Trophoblast cell (in vitro differentiated cells and primary cell): ENCODE measurements at places on chromosomes 13 and 19.

GRCh38 chr19:29539670-29540069, 13.9 kb downstream of the VSTM2B start:
- H3K4me3 ChIP-seq = no peak overlapping the region
- no peak for DNase-seq
- H3K27me3 ChIP-seq = no peaks in the 10 kb centered on the region

GRCh38 chr13:43009506-43009905, 13.9 kb upstream of the DNAJC15 start:
- no peaks in the 10 kb centered on the region for H3K36me3 ChIP-seq
- no peak for DNase-seq
- H3K27ac ChIP-seq = no peak overlapping the region
- peaks cover 4% of the 10 kb centered on the region for H3K4me1 ChIP-seq
- H3K27me3 ChIP-seq = no peaks in the 10 kb centered on the region

DNA sequence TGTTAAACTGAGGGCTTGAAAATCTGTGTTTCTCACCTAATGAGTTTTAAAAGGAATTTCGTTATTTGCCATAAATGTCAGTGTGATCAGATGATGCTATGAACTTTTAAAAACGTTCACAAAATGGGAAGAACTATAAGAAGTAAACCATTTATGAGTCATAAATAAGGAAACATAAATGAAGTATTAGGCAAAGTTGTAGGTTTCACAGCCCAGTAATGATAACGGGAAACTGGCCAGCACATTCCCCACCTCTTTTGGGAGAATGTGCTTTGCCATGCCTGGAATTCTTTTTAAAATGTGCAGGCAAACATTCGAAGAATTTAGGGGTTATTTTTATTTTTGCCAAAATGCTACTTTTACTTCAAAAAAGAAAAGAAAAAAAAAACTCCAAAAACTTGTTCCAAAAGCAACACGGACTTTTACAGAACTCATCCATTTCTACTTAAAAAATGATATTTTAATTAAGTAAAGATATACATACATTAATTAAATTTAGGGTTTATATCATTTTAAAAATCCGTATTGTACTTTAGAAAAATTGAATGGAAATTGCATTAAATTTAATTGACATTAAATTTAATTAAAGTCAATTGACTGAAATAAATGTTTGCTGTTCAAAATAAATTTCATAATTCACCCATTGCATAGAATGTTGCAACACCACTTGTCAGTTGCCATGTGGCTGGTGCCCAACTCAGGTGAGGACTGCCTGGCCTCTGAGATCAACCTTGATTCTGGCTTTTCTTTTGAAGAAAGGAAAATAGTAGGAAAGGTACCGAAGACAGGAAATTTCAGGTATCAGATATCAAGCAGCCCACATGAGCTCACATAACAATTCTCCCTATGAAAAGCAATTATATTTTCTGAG, 1198.5 kb downstream of the EFNB2 start:
- H3K27me3 ChIP-seq = no peaks in the 10 kb centered on the region
- H3K4me1 ChIP-seq = peaks cover 4% of the 10 kb centered on the region
- peak overlapping the region; percentile 28 for H3K27ac ChIP-seq
- no peak overlapping the region for H3K4me3 ChIP-seq
- DNase-seq = peak; percentile 12

- H3K4me1 ChIP-seq = no peaks in the 10 kb centered on the region
- no peaks in the 10 kb centered on the region for H3K27me3 ChIP-seq
- H3K27ac ChIP-seq = no peak overlapping the region
- DNase-seq = no peak
- no peaks in the 10 kb centered on the region for H3K36me3 ChIP-seq
Measured at GRCh38 chr13:58804832-58805231, 1173.3 kb downstream of the PCDH17 start.

GRCh38 chr19:3024870-3025548, 4.1 kb downstream of the TLE2 start:
- H3K4me1 ChIP-seq = peaks cover 12% of the 10 kb centered on the region
- no peak overlapping the region for H3K4me3 ChIP-seq
- no peaks in the 10 kb centered on the region for H3K36me3 ChIP-seq
- H3K27ac ChIP-seq = no peak overlapping the region

- no peaks in the 10 kb centered on the region for H3K27me3 ChIP-seq
- DNase-seq = no peak
- H3K4me3 ChIP-seq = no peak overlapping the region
- H3K4me1 ChIP-seq = no peaks in the 10 kb centered on the region
- H3K27ac ChIP-seq = no peak overlapping the region
- no peaks in the 10 kb centered on the region for H3K36me3 ChIP-seq
Measured at GRCh38 chr13:90405301-90405700, 942.2 kb upstream of the MIR17HG start.

GRCh38 chr13:78659732-78660494, 958 bp upstream of the OBI1 start:
- no peaks in the 10 kb centered on the region for H3K36me3 ChIP-seq
- no peak overlapping the region for H3K4me3 ChIP-seq
- no peak for DNase-seq
- no peak overlapping the region for H3K27ac ChIP-seq

DNA sequence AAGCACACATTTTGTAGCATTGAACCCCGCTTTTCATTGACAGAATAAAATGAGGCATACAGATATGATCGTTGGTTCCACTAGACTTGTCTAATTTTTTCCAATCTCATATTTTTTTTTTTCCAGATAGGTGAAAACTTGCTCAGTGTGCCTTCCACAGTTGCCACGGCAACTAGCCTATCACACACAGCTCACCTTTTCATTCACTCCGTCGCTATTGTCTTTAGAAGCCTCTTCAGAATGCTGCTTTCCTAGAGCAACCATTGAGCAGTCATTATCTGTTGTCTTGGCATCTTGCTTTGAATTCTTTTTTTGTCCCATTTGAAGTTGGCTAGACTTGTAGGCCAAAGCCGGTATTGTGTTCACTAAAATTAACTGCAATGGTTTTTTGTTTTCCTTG, 37.7 kb upstream of the ESD start:
- H3K4me3 ChIP-seq = no peak overlapping the region
- H3K36me3 ChIP-seq = no peaks in the 10 kb centered on the region
- no peak overlapping the region for H3K27ac ChIP-seq
- DNase-seq = no peak
- no peaks in the 10 kb centered on the region for H3K27me3 ChIP-seq
- no peaks in the 10 kb centered on the region for H3K4me1 ChIP-seq
